ENCODE measurements at places on chromosomes 6 and 20.

DNA sequence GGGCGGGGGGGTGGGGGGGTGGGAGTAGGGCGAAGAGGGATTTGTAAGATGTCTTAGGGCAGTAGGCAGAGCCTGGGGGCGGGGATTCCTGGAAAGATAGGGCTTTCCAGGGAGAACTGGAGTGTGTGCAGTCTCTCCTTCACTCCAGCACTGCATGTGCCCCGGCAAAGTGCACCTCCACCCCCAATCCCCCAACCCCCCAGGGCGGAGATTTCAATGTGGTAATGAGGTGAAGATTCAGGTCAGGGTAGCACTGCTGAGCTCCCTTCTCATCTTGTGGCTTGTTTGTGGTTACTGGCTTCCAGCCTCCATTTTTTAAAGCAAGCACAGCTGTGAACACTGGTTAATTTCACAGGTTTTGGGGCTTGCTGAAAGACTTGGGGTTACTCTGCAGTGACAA is 5.9 kb downstream of the TMEM239 start:
- peak; percentile 72 for DNase-seq

GRCh38 chr6:7145885-7146828 is 38.4 kb downstream of the RREB1 start:
- peak; percentile 70 for DNase-seq

DNA sequence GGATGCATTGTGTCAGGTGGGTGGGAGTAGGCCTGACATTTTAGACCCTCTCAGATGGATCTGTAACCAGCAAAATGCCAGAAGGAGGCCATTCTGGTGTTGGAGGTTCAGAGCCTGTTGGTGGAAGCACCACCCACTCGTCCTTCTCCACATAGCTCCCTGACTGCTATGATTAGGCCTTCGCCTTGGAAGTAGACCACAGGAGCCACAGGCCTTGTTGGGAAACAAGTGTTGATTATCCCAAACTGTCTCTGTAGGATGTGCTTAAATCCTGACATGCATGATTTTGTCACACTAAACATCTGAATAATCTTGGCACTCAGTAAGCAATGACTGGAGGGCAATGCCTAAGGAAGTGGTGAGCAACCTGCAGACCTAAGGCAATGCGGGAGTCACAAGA is 117.2 kb upstream of the LY86 start:
- no peak for DNase-seq

GRCh38 chr20:49132995-49133478 is 55.1 kb downstream of the STAU1 start:
- DNase-seq, result peak; percentile 72

DNA sequence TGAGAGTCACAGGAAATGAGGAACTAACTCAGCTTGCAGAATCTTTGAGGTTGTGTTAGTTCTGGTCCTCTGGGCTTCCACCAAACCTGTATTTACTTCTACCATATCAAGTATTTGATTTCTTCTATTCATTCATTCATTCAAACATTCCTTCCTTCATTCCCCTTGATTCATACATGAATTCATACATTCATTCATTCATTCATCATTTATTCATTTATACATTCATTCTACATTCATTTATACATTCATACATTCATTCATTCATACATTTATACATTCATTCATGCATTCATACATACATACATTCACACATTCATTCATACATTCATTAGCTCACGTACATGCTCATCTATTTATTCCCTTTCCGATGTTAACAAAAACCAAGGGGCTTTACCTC is 120.3 kb downstream of the BMP7 start:
- DNase-seq, result no peak

- peak; percentile 77 for DNase-seq
These were observed 6.7 kb downstream of the MTCH1 start for GRCh38 chr6:36979347-36979742.

- DNase-seq, result peak; percentile 88
These were observed at the start of gene PPP1R16B for GRCh38 chr20:38805502-38805957. Gene PPP1R16B (plus strand): TSS chr20:38805697. CDS start chr20:38835926, 30,229 bp downstream.

- no peak for DNase-seq
These were observed 149.7 kb downstream of the PLCB4 start for GRCh38 chr20:9218531-9218961.

GRCh38 chr20:24653306-24653705 is 183.9 kb downstream of the SYNDIG1 start:
- DNase-seq, result no peak

GRCh38 chr6:85887461-85887860 is 244.8 kb upstream of the SYNCRIP start:
- DNase-seq, result no peak

GRCh38 chr6:43127877-43128276 is 43.2 kb upstream of the SRF start:
- DNase-seq, result no peak

DNA sequence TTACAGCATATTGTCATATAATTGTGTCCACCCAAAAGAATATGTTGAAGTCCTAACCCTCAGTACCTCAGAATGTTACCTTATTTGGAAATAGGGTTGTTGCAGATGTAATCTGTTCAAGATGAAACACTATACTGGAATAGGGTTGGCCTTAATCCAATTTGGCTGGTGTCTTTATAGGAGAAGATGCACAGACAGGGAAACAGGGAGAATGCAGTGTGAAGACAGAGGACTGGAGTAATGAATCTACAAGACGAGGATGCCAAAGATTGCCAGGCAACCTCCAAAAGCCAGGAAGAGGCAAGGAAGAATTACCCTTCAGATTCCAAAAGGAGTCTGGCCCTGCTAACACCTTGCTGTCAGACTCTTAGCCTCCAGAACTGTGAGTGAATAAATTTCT is 482.9 kb downstream of the PTPRT start:
- DNase-seq, result no peak

DNA sequence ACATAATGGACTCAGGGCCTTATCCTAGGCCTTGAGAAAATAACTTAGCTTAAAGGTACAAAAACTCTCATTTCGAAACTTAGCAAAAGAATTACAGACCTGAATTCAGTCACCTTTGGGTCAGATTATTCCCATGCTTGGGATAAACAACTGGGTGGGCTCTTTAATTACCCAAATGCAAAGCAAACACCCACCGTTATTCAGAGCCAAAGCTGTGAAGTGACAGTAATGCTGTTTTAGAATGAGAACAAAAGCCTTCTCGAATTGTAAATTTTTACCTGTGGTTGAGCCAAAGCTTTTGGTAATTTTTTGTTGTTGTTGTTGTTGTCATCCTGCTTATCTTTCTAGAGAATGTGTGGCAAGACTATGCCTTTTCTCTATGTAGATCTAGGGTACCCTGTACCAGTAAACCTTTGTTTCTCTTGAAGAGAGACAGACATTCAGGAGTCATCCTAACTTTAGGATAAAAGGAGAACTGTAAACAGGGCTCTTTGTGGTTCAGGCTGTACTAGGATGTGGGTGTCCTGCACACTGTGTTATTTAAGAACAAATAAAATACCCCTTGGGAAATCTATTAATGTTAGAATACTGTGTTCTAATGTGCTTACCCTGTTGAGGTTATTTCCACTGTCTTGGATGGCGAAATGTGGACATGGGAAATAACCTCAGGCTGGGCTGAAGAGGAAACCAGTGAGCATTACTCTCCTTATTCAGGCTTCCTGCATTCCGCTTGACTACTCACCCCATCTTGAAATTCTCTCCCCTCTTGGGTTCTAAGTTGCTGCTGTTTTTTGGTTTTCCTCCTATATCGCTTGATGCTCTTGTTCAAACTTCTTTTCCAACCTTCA is 480.7 kb downstream of the CD83 start:
- no peak for DNase-seq

- no peak for DNase-seq
These were observed 475.6 kb upstream of the SYNCRIP start for GRCh38 chr6:86118271-86118670.

- no peak for DNase-seq
These were observed 9.2 kb downstream of the FRS3 start for GRCh38 chr6:41770381-41771057.

GRCh38 chr6:125114248-125114858 is 39.2 kb upstream of the TPD52L1 start:
- DNase-seq, result peak; percentile 72

GRCh38 chr6:158047127-158047518 is 65.5 kb downstream of the SYNJ2 start:
- DNase-seq, result peak; percentile 62

GRCh38 chr20:63835021-63835858 is 4.2 kb upstream of the ZBTB46 start:
- DNase-seq, result no peak

GRCh38 chr20:32991792-32992641 is 12.2 kb downstream of the SUN5 start:
- DNase-seq, result no peak

DNA sequence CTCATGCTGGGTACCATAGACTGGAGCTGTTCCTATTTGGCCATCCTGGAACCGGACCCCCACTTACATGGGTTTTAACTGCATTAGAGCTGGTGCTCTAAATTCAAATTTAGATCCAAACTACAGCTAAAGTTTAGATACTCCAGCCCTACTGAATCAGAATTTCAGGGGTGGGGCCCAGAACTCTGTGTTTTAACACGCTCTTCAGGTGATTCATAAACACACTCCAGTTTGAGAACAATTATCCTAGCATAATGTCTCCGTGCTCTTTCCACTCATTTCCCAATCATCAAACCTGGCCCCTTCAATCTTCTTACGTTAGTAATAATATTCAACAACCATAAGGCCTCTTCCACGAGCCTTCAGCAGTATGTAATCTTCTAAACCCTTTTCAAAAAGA is 15.3 kb downstream of the TRPC4AP start:
- no peak for DNase-seq

- DNase-seq, result no peak
These were observed 26.7 kb upstream of the PDE10A start for GRCh38 chr6:165689699-165690098.

GRCh38 chr6:16285467-16286150 is 47.2 kb downstream of the GMPR start:
- DNase-seq, result no peak

- no peak for DNase-seq
These were observed 105.1 kb downstream of the EDN3 start for GRCh38 chr20:59405226-59406200.

DNA sequence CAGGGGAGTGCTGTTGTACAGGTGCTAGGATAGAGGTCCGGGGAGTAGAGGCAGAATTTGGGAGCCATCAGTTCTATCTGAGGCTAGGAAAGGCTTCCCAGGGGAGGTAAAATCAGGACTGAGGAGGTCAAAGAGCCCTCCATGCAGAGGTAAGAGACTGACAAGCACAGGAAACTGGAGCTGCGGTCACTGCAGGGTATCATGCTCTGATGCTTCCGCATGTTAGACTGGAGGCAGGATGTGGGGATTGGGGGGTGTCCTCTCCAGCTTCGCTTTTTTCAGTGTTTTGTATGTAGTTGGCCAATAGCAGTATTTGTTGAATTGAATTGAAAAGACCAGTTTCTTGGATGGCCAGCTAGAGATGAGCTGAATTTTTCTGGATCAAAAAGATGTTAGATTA is 87.8 kb downstream of the SLC22A3 start:
- DNase-seq, result peak; percentile 14

DNA sequence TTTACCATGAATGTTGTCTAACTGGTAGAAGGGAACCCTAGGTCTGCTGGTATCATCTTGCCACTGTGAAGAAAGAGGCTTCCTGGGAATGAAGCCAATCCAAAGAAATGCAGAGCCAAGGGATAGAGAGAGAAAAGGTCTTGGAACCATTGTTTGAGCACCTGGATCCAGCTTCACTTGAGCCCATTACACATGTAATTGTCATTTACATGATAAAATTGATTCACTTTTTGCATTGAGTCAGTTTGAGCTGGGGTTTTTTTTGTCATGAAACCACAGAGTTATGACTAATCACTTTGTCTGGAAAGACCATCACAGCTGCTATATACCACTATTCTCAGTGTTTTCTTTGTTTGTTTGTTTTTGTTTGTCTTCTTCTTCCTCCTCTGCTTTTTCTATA is 112.3 kb downstream of the CBLN4 start:
- DNase-seq, result no peak

- peak; percentile 13 for DNase-seq
These were observed 42.2 kb upstream of the NFATC2 start for GRCh38 chr20:51584737-51585136.

DNA sequence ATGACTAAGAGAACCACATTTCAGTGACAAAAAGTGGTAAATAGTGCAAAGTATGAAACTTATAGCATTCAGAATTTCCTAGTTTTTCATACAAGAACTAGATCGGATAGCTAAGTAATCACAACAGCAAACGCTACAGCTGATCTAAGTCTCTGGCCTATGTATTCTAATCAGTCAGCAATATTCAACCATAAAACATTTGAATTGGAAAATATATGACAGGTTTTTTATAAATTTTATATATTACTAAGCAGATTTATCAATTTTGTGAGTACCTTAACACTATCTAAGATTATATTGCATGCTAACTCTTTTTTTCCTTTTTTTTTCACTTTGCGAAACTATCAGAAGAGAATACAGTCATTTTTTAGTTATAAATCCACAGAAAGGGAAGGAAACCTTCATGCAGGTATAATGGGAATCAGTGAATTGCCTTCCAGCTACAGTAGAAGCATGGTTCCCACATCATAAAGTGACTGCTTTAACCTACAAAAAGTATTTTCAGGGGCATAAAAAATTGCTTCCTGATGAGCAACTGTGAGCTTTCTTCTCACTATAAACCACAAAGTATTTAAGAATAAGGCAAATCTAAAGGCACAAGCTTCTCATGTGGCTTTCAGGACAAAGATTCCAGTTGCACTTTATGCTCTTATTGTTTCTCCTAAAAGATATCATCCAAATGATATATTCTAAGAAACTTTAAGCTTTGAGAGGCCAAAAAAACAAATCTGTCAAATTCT is 74.0 kb upstream of the GJE1 start:
- no peak for DNase-seq

GRCh38 chr6:134994431-134994830 is 44.5 kb upstream of the ALDH8A1 start:
- no peak for DNase-seq

GRCh38 chr6:72783035-72783434 is 161.2 kb downstream of the KCNQ5 start:
- no peak for DNase-seq

DNA sequence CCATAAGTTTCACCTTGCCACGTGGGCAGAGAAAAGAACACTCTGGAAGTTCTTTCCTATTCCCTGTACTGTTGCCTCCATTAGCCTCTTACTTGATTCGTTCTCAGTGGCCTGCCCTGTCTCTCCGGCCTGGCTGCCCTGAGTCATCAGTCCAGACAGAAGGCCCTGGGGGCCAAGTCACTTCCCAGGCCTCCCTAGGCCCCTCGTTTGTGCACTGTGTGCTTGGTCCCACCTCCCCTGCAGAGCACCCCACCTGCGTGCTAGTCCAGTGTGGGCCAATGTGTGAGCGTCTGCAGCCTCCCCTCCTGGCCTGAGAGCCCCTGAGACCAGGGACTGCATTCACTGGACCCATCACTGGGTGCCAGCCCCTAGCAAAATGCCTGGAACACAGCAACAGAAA is 191.2 kb upstream of the RREB1 start:
- no peak for DNase-seq

DNA sequence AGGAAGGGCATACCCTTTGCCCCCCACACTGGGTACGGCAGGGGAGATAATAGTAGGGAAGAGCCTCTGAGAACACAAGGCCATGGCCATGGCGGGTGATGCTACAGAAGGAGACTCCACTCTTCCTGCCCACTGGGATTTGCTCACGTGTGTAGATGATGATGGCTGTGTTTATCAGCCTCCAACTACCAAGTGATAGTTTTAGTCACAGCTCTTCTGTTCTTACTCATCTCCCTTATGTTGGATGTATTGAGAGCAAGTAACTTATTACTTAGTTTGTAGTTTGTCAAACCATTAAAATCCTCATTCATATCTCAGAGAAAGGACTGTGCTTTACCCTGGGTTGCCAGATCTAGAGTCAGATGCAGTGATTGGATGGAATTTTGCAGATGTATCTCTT is 66.0 kb downstream of the CDH26 start:
- no peak for DNase-seq

All from common myeloid progenitor, CD34-positive (primary cell).